ENCODE measurements at places on chromosomes 3 and 15.

DNA sequence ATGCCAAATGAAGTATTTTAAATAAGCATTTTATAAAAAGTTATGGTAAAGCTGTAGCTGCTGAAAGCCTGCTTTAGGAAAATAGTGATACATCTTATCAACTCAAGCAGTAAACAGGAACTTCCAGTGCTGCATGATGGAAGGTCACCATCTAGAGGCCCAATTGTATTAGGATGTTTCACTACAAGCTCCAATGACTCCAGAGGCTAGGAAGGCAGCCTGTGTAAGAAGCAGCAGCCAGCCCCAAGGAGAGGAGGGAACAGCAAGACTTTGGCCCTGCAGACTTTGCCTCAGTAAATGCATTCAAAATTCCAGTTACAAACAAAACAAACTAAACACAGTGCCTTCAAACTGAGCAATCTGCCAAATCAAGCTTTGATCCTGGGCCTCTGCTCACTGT lies 32.1 kb downstream of the ILDR1 start:
- no peak for DNase-seq

DNA sequence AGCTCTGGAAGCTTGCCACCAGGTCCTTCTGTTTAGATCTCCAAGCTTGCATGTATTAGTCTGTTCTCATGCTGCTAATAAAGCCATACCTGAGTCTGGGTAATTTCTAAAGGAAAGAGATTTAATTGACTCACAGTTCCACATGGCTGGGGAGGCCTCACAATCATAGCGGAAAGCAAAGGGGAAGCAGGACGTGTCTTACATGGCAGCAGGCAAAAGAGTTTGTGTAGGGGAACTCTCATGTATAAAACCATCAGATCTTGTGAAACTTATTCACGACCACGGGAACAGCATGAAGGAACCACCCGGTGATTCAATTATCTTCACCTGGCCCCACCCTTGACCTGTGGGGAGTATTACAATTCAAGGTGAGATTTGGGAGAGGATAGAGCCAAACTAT lies 147.0 kb upstream of the PROK2 start:
- no peak for DNase-seq

DNA sequence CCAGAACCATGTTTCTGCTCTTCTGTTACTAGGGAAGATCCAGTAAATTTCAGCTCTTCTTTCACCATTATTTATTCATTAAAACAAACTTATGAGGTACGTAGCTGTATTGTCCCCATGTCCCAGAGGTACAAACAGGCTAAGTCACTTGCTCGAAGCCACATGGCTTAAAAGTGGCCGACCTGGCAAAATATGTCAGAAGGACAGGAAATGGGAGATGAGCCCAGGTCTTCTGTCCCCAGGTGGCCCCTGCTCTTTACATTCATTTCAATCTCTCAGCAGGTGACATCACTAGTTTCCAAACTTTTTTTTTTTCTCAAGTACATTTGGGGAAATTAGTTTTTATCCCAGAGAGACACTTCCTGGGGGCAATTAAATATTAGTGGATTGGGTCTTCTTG lies 34.1 kb upstream of the LPP start:
- DNase-seq, result no peak

DNA sequence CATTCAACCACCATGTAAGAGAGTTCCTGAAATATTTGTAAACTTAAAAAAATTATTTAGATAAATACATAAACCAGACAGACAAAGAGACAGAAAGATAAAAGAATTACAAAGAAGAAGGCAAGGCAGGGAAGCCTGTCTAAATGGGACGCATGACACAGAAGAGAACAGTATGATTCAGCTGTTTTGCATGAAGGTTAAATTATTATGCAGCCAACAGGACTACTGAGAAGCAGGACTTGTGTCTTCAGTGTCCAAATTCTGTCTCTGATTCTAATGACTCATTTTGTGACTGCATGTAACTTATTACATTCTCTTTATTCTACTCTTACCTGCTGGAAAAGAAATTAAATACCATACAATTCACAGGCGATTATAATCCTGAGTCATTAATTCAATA lies 340.4 kb upstream of the KCNMB2 start:
- no peak for DNase-seq

- DNase-seq, result no peak
Observed at GRCh38 chr3:81393251-81393650, 368.2 kb downstream of the GBE1 start.

- no peak for DNase-seq
Observed at GRCh38 chr15:30671309-30671708, 45.4 kb downstream of the ARHGAP11B start.

DNA sequence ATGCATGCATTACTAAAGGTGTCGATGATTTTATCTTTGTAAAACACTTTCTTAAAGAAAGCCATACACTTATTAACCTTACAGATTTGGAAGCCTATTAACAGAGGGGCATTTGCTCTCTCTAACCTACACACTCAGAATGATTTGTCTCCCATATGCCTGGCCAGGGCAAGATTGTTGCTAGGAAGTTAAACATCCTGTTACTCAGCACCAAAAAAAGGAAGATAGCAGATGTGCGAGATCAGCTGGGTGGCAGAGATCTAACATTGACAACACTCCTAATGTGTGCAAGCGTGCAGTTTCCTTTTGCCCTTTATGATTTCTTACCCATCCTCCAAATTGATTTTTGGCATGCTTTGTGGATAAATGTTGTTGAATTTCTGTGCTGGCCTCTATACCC lies 73.9 kb upstream of the TMEM108 start:
- no peak for DNase-seq
